GM12891 (cell line): ENCODE measurements at places on chromosomes 3 and 15.
A peak's percentile ranks its signal among the peaks of the same experiment; 100 is the strongest.

GRCh38 chr15:75431270-75431669 lies 20.2 kb downstream of the SIN3A start:
- DNase-seq: no peak

DNA sequence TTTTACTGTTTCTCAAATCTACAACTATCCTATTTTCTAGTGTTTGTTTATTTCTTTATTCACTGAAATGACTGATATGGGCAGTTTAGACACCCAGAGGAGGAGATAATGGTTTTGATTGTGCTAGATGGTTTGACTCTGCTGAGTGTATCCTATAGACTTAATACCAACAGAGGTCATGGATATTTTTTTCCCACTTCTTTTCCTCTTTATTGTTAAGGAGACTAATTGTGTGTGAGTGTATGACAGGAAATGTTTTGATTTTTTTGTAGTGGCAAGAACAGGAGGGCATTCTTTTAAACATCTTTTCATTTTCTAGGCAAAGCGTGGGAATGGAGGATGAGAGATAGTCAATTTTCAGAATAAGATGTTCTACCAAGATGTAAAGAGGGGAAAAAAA lies 223.5 kb downstream of the CHST2 start:
- DNase-seq: no peak

GRCh38 chr3:170397685-170398084 lies 21.0 kb upstream of the CLDN11 start:
- DNase-seq: no peak

- DNase-seq: no peak
Observed at GRCh38 chr15:36769098-36769497, 189.7 kb downstream of the CDIN1 start.

DNA sequence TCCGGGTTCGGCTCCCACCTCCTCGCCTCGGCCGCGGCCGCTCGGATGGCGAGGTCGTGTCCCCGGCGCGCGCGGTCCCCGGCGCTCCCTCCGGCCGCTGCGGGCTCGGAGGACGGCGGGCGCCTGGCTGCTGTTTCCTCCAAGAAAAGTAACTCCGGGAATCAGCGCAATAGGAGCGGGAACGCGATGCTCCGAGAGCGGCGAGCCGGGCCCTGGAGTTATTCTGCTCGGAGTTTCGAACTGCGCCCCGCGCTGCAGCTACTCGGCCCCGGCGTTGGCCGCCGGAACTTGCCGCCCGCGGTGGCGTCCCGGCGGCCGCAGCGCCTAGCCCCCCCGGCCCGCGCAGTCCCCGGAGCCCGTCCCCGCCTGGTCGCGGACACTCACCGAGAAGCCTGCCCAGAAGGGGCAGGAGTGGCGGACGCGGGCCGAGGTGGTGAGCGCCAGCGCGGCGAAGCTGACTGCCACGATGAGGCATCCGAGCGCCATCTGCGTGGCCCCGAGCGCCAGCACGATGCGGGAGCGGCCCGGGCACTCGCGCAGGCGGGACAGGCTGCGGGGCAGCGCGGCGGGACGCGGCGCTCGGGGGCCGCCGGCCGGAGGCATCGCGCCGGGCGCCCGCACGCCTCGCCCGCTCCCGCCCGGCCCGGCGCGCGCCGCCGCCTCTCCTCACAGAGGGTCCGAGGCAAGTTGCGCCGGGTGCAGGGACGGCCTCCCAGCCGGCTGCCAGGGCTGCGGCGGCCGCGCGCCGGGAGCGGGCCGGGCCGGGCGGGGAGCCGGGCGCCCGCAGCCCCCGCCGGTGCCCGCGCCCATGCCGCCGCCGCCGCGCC lies 251.9 kb downstream of the TJP1 start:
- DNase-seq: peak; percentile 23
